ENCODE measurements at places on chromosomes 11 and 22.

DNA sequence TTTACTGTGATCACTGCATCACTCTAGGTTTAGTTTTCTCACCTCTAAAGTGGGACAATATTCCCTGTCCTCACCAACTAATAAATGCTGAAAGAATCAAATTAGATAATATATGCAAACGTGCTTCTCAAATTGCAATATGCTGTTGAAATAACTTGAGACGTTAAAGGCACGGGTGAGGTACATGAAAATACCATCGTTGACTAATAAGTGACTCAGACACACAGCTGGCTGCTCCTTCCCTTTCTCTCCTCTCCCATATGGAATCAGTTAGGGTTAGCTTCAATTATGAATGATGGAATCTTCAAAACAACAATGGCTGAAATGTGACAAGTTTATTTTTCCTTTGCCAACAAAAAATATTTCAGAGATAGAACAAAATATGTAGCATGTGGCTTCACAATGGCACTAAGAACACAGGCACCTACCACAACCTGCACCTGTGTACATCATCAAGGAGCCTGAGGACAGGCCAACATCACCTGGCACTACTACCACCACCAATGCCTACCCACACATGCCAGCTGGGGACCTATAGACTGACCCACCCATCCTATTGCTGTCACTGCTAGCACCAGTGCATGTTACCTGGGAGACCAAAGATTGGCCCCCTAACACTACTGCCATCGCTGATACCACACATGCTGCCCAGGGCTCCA, 13.7 kb downstream of the GDPD4 start:
- peak; percentile 57 for DNase-seq

DNA sequence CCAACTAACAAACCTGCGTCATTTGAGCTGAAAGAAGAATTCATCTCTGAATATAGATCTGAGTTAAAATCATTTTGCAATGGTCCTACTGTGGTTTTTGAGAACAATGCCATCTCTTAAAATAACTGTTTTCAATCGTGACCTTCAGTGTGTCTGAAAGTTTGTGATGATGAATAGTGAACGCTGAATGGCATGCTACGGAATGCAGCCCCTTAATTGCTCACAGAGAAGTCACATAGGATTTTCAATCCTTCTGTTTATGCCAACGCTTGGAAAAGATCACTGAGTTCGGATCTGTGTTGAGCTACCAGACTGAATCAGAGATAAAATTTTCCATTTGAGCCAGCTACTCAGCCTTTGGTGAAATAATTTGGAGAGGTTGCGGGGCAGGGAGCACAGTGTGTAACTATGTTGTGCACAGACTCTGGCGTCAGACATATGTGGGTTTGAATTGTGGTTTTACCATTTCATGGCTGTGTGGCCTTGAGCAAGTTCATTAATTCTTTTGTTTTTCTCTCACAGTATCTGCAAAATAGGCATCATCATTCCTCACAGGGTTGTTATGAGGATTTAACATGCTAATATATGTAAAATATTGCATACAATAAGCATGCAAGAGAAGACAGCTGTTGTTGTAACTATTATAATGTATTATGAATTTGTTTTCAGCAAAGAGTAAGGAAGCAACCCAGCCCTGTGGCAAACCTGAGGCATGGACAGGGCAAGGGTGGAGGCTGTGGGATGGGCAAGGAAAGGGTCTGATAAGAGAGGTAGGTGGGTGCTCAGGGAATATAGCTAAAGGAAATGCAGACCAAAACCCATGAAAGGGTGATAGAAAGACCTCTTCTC, 679.9 kb downstream of the KCNA4 start:
- no peak for DNase-seq

DNA sequence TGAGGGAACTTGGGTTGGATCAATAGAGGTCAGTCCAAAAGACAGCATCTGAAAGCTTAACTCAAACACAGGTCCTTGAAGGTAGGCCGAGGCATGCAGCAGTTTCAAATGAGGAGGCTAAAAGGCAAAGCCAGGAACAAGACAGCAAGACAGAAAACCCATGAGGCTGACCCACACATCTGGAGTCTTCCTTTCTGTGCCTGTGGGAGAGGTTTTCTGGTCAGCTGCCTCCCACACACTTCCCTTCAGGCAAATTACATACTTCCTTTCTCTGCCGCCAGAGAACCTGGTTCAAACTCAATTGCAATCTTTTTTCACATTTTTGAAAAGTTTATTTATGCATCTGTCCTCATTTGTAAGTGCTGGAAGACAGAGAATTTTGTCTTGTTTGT, 29.8 kb upstream of the CRTAM start:
- DNase-seq: no peak

DNA sequence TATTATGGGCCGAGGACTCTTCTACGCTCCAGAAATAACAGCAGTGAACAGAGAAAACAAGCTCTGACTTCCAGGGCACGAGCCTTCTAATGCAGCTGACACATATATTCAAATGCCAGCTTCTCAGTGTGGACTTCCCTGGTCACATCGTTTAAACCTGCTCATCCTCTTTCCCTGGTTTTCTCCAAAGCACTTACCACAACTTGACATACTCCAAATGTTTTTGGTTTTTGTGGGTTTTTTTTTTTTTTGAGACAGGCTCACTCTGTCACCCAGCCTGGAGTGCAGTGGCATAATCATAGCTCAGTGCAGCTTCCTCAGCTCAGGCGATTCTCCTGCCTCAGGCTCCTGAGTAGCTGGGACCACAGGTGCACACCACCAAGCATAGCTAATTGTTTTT, 105.5 kb downstream of the MICAL3 start:
- DNase-seq: peak; percentile 42

GRCh38 chr22:39283322-39284141, 35.9 kb downstream of the RPL3 start:
- no peak for DNase-seq

GRCh38 chr11:94747601-94748041, 20.5 kb upstream of the AMOTL1 start:
- no peak for DNase-seq

DNA sequence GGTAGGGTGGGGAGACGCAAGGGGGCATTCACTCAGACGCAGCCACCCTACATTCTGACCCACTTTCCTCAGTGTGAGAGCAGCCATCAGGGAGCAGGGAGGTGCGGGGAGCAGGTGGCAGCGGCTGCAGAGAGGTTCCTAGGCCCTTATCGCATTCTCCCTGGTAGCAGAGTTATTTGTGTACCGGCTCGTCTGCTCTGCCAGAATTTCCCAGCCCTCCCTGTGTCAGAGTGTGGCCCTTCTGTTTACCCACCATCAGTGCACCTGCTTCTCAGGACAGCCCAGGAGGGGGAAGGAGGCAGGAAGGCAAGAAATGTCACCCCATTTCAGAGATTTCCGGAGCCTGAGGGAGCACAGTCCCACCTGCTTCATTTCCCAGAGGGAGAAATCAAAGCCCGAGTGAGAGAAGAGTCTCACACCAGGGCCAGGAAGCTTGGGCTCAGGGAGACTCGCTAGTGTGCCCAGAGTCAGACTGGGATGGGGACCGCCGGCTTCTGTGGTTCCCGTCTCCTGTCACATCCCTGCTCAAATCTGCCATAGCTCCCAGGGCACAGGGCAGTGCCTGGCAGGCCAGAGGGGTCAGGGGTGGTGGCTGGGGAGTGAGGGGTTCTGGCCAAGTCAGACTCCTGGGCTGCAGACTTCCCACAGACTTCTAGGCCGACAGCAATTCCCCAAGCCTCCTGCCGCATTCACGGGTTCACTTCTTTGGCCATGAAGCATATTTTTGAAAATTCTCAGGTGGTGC, 49.7 kb downstream of the ARRB1 start:
- DNase-seq: no peak

DNA sequence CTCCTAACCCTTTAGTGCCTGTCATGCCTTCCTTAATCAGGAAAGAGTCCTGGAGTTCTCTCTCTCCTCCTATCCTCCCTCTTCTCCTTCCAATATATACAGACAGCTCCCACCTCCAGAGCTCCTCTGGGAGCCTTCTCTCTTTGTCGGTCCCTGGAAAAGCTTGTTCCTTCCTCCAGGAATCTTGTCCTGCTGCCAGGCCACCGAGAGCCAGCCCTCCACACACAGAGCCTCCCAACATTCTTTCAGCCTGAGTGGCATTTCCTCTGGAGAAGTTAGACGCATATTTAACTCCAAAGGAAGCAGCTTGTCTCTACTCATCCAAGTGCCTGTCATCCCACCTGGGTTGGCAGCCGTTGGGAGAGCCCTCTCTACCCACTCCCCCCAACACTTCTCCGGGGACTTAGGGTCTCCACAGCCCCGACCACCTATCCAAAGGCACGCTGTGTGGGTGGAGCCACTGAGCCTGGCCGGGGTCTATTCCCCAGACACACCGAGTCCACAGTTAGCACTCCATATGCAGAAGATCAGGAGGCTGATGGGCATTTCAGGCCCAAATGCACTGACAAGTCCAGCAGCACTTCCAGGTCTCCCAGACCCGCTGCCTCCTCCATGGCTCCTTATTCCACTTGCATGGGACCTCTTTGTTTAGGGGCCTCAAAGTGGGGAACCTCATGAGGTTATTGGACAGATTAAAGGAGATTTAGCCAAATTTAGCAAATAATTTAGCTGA, 31.1 kb downstream of the DKK3 start:
- DNase-seq: peak; percentile 70

- no peak for DNase-seq
These were observed 3.1 kb upstream of the CHKB start for GRCh38 chr22:50585781-50586180.

GRCh38 chr22:30104501-30105156, 24.4 kb downstream of the HORMAD2 start:
- DNase-seq: no peak

GRCh38 chr11:123236879-123237278, 41.8 kb upstream of the CLMP start:
- no peak for DNase-seq

- no peak for DNase-seq
These were observed 63.7 kb upstream of the PARVG start for GRCh38 chr22:44116755-44117684.

DNA sequence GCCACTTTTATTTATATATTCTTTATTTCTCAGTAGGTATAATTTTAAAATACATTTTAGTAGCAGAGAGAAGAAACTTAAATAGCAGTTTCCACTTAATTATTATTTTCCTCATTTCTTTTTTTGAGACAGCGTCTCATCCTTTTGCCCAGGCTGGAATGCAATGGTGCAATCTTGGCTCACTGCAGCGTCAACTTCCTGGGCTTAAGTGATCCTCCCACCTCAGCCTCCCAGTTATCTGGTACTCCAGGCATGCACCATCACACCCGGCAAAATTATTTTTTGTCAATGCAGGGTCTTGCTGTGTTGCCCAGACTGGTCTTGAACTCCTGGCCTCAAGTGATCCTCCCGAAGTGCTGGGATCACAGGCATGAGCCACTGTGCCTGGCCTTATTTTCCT, 38.3 kb downstream of the ATG13 start:
- DNase-seq: no peak

GRCh38 chr11:63855975-63856374, 17.1 kb downstream of the MARK2 start:
- DNase-seq: no peak

GRCh38 chr22:27991586-27992293, 72.7 kb upstream of the PITPNB start:
- no peak for DNase-seq
